ENCODE measurements at places on chromosomes 12 and 14. TPM values are rescaled to one million over a fixed set of nuclear protein-coding genes. Genes with fewer than 3 reads are reported as not detected.

Gene TAS2R8
- not detected for total RNA-seq

Gene PPP1R1A
- not detected for total RNA-seq

Gene SERPINA12
- total RNA-seq, result not detected

Gene CLSTN3
- 131 TPM for total RNA-seq

Gene ANO4
- total RNA-seq, result not detected

GRCh38 chr12:26132866-26133265 is 8.0 kb upstream of the BHLHE41 start:
- no peak for DNase-seq

DNA sequence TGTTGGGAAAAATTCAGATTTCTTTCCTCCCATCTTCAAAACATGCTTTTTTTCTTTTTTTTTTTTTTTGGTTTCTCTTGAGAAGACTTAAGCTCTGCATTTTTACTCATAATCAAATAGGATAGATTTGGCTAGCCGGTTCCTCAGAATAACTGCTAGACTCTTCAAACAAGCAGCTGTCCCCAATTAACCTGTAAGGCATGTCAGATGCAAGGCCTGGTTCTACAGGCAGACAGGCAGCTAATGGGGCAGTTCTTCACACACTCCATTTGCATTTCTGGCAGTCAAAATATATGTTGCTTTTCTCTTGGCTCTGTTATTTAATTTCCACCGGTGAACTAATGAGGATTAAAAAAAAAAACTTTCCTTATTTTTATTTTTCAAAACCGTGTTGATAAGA is 228.0 kb upstream of the ATP2B1 start:
- DNase-seq, result no peak

DNA sequence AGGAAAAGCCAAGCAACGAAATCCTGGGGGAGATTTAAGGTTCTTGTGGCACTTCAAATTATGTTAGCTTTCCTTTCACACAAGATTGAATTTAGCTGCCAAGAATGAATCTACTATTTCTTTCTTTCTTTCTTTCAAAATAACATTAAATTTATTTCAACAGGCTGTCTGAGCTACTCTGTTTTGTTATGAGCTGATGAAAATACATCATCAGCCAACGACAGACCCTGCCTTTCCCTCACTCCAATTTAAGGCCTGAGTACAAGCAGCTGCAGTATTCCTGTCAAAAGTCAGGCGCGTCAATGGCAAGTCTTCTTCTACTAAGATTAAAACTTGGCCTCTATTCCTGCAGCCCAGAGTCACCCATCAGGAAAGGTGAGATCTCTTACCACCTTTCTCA is 347.7 kb upstream of the FLRT2 start:
- no peak for DNase-seq

DNA sequence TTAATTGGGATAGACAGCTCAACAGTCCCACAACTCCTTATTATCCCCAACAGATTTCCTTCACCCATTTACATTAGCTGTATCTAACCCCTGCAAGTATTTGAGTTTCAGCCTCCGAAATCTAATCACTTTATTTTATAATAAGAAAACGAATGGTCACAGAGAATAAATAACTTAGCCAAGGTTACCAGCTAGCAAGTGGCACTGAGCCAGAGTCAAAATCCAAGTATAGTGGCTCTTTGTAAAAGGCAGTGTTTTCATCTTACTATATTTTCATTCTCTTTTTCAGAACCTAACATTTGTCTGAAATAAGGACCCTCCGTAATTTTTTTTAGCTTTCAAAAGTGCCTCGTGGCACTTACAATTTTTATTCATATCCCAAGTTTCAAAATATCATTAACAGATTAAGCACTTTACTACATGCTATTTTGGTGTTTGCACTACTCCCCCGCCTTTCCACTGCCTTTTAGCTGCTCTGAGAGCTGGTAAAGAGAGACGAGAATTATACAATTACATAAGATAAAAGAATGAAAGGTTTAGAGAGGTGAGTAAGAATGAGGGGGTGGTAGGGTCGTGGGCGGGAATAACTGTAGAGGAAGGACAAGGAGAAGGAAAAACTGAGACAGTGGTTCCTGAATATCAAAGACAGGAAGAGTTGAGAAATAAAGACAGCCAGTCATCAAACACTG is 3.7 kb upstream of the USP15 start:
- DNase-seq, result no peak

DNA sequence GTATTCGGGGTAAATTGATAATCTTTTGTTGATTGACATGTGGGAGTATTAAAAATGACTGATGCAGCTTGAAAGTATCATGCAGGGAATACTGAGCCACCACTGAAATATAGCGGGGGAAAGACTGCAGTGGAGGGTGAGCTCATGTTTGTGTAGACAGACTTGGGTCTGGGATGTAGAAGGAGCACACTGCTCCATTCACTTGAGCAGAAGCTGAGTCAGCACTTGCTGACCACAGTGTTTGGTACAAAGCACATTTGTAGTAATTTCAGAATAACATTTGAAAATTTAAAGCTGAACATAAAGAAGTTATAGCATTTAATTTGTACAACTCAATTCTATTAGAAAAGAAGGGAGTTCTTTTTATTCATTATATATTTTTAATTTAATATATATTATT is 304.3 kb upstream of the PRICKLE1 start:
- no peak for DNase-seq

GRCh38 chr12:21962236-21962635 is 21.0 kb upstream of the ABCC9 start:
- DNase-seq, result no peak

All from spleen (tissue), 13 donors.